NCI-H460 (cell line): ENCODE measurements at places on chromosomes 2 and 18. TPM values are rescaled to one million over a fixed set of nuclear protein-coding genes. Genes with fewer than 3 reads are reported as not detected.

The SERPINB12 gene
- total RNA-seq, result not detected in 2 replicates

- DNase-seq, result peak; percentile 47
Observed at GRCh38 chr2:55618275-55619055, 1.0 kb upstream of the PPP4R3B start.

DNA sequence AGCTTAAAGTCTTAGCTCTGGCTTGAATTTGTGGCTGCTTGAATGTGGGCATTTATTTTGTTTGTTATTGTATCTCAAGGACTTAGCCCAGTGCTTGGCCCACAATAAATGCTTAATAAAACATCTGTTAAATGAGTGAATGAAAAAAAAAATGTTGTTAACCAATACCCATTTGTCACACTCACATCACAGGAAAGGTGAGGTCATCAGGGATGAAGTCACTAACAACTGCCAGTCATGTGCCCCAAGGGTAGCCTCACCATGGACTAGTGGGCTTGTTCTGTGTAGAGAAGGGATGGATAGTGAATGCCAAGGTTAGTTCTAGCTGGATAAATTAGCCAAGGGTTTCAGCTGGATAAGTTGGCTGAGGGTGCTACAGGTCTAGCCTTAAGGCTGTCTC is 3.0 kb downstream of the NRBP1 start:
- no peak for DNase-seq

The FLACC1 gene
- total RNA-seq, result 0.45 and 2.1 TPM in 2 replicates

- no peak for DNase-seq
Observed at GRCh38 chr2:20430035-20430434, 16.8 kb upstream of the RHOB start.

DNA sequence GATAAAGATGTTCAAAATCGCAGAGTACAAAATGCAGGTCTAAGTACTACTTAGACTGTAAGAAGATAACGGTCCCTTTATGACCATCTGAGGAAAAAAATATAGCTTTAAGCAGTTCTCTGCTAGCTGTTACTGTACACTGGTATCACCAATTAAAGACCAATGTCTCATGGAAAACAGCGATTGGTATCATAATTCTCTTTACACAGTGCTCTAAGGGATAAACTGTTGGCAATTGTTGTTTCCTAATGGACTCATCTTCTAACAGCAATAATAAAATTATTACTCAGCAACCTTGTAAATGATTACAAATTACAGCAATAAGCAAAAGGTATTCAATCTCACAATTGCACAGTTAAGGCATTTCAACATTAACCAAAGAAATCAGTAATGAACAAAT is 142.2 kb upstream of the DLGAP1 start:
- no peak for DNase-seq

GRCh38 chr2:239674101-239674980 is 273.5 kb upstream of the HDAC4 start:
- no peak for DNase-seq

GRCh38 chr2:183034806-183035205 is 3.5 kb downstream of the NCKAP1 start:
- DNase-seq, result no peak

- DNase-seq, result no peak
Observed at GRCh38 chr2:231904161-231904611, 22.0 kb downstream of the NPPC start.

GRCh38 chr2:155381436-155381835 is 682.9 kb downstream of the KCNJ3 start:
- no peak for DNase-seq

GRCh38 chr2:151297882-151298281 is 8.4 kb upstream of the NMI start:
- DNase-seq, result no peak

DNA sequence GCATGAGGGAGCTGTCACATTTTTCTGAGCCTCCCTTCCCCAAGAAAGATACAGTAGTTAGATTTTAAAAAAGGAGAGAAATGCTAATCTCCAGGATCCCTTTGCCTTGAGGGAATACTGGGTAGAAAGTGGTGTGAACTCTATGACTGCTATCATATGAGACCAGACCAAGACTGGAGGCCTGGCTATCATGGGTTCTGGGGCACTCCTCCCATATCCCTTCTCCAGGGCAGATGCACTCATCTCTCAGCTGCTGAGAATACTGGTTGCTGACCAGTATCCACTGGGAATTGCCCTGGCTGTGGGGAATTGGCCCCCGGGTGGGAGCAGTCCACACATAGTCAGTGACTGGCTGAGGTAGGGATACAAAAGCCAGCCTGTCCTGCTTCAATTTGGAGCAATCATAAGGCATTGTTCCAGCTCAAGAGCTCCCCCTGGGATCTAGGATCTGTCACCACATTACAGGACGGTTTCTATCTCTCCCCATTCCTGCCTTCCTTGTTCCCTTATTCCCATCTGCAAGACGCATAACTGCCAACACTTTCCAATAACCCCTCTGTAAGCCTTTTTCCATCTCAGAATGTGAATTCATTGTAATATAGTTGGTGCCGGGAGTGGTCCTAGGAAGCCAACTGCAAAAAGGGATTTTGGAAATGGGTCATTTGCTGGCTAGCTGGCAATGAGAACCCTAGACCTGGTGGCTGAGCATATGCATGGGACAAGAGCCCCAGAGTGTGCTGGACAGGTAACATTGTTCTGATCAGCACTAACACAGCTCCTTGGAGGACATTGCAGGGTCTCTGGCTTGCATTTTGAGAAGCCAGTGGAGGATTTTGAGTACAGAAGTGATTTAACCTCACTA is 35.4 kb upstream of the REEP1 start:
- peak; percentile 52 for DNase-seq

DNA sequence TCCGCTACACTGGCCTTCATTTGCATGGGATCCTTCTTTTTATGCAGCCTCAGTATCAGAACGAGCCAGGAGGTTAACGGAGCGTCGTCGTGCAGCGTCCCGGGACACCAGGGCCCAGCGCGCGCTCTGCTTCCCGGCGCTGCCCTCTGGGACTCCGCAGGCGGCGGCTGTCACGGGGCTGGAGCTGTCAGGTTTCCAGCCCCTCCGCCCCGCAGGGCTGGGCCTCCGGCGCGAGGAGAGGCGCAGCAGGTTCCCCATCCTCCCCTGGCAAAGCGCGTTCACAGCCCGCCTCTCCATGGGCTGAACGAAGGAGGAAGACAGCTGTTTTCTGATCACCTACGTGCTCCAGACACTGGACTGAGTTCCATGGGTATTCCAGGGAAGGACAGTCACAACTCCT is 12.5 kb upstream of the PAX8 start:
- DNase-seq, result no peak
